GM12878 (cell line): ENCODE measurements at places on chromosomes 13 and 19. TPM values are rescaled to one million over a fixed set of nuclear protein-coding genes. Genes with fewer than 3 reads are reported as not detected.

DNA sequence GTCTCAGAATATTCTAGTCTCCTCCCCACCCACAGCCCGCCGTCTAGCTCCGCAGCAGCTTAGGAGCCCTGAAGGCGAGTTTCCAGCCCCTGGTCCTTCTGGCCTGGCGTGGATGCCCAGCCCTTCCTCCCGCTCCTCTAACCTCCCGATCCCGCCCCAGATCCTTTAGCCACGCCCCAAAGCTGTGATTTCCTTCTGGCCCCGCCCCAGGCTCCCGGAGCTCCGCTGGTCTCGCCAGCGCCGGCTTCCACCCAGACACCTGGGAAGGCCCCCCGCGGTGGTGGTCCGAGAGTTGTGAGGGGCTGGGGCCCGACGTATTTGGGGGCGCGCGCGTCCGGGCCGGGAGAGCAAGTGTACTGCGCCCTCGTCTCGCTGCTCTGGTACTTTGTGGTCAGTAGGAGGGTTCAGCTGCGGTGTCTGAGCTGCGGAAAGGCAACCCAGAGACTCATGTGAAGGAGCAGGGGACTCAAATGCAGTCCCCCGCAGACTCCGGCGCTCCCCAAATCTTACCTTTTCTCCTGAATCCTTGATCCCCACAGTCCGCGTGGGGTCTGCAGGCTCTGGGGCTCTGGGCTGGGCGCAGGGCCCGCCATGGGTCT, at the start of gene CGB7:
Gene CGB7, minus strand, starts transcription at position 114 of the 599 bp plus-strand sequence. CDS start 2,374 bp downstream, outside the sequence.
- no peak for DNase-seq
- H3K4me3 ChIP-seq, result no peak within 1 kb of the TSS
- no peaks in the 10 kb centered on the region for H3K4me1 ChIP-seq
- peaks cover 3% of the 10 kb centered on the region for H3K27me3 ChIP-seq
- no peaks in the 10 kb centered on the region for H3K36me3 ChIP-seq

CGB1 gene
- total RNA-seq, result not detected in 2 replicates

- peak overlapping the region; percentile 93 for H3K4me3 ChIP-seq
- H3K27me3 ChIP-seq, result no peaks in the 10 kb centered on the region
- H3K36me3 ChIP-seq, result peaks cover 3% of the 10 kb centered on the region; the same call in 1 of the 2 replicates
- DNase-seq, result no peak
Observed at GRCh38 chr19:17075864-17076542, 426 bp downstream of the MYO9B start.

DNA sequence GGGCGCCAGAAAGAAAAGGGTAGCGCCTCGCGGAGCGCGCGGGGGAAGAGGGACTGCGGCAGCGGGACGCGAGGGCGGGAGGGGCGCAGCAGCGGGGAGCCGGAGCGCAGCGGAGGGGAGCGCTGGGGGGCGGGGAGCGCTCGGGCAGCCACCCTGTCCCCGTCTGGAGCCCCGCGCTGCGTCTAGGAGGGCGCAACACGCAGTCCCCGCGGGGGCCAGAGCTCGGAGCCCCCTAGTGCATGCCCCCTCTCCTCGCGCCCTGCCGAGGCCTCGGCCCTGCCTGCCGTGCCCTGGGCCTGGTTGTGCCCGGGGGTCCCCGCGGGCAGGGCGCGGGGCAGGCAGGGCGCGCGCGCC, 37.9 kb downstream of the SOX1 start:
- H3K4me3 ChIP-seq, result no peak overlapping the region
- DNase-seq, result no peak
- no peak overlapping the region for H3K27ac ChIP-seq
- no peaks in the 10 kb centered on the region for H3K4me1 ChIP-seq

DNA sequence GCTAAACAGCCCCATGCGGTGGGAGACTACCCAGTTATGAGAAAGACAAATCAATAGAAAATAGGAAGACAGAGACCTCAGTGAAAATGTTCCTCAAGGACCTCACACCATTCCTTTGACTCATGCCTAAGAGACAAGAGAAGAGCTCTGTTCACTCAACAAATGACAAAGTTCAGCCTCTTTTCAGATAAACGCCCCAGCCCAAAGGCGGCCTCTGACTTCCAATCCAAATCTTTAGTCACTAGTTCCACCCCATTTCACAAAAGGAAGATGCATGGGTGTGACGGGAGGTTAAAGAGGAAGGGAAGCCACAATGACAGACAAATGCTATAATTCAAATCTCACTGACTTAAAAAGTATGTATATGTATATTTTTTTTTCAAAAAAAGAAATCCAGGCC, 8.1 kb downstream of the CARS2 start:
- H3K4me1 ChIP-seq, result peaks cover 14% of the 10 kb centered on the region
- H3K27me3 ChIP-seq, result no peaks in the 10 kb centered on the region
- H3K27ac ChIP-seq, result no peak overlapping the region
